ENCODE measurements at places on chromosomes 2 and 18.

- no peak for ATAC-seq
Observed at GRCh38 chr2:12697617-12698016, 19.1 kb upstream of the TRIB2 start.

DNA sequence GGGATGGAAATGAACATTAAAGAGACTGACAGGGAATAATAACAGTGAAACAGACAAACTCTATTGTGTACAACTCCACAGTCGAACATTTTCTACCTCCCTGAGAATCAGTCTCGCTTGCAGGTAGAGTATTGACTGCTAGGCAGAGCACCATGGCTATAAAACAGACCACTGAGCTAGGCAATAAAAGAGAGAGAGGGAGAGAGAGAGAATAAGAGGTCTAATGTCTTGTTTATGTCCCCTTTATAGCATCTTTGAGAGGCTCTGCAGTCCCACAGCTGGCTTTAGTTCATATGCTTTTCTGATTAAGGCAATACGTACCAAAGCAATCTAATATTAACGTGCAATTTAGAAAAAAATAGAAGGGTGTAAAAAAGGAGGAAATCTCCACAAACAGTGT lies 652.6 kb downstream of the NRXN1 start:
- no peak for ATAC-seq

- no peak for ATAC-seq
Observed at GRCh38 chr2:208496129-208496528, 89.5 kb downstream of the PTH2R start.

DNA sequence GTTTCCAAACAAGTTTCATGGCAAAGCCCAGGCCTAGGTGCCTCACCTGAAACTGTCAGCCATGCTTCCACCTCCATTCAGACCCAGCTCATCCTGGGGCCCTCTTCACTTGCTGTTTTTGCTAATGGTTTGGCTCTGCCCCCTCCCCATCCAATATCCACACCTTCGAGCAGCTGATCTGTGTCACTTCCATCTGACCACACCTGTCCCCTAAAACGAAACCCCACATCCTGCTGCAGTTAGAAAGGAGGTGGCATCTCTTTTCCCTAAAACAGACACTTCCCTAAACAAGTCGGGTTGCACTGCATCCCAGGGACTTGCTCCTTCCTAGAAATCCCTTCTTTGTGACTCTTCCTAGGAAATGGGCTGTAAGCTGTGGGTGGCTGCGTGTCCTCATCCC lies 748.7 kb upstream of the SALL3 start:
- ATAC-seq = no peak

- peak; percentile 92 for ATAC-seq
Observed at GRCh38 chr2:168118733-168119514, 128.5 kb downstream of the STK39 start.

GRCh38 chr2:201996679-201997314 lies 36.9 kb upstream of the FZD7 start:
- ATAC-seq = peak; percentile 66

DNA sequence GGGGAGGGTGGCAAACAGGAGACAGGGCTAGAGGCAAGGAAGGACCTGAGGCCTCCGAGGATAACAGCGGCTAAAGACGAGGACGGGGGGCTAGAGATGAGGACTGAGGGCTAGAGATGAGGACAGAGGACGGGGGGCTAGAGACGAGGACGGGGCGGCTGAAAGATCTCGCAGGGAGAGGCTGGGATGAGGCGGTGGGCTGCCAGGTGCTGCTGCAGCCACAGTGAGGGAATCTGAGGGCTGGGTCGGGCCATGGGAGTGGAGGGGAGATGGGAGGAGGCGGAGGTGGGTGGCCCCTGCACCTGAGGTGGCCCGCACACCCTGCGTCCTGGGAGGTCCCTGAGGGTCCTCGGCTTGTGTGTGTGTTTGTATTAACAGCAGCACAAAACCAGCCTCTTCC lies 350.2 kb upstream of the SALL3 start:
- no peak for ATAC-seq

- ATAC-seq = no peak
Observed at GRCh38 chr2:104091894-104092293, 762.0 kb upstream of the POU3F3 start.

DNA sequence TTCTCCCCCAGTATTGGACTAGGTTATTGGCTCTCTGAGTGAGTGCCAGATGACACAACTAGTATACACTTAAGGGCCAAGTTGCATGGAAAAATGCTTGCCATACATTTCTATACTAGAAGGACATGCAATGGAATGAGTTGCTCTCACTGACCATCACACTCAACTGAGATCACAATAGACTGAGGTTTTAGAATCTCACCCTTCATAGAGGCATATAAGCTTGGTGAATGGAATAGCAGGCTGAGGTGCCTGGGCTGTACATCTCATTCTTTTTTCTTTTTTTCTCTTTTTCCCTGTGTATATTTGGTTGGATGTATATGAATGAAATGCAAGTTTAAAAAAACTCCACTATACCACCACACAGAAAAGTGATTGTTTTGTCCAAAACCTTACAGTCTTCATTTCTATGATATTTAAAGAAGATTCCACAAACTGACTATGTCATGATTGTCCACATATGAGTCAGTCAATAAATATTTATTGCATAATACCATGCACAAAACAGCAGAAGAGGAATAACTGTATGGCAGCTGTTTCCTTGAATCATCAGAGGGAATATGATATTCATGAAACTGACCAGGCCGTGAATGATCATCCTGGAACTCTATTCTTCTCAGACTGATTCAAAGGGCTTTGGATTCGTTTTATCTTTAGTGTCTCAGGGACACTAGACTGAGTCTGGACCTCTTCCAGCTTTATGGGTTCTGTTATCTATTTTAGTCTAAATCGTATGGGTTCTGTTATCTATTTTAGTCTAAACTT lies 122.6 kb upstream of the STK17B start:
- peak; percentile 94 for ATAC-seq

- peak; percentile 96 for ATAC-seq
Observed at GRCh38 chr18:58362027-58362575, 266.8 kb downstream of the ALPK2 start.

Measured in SK-N-SH treated with all-trans-retinoic acid at 6 μM for 48 hours (cell line).